Stimulated activated CD8-positive, alpha-beta memory T cell treated with anti-CD3 and anti-CD28 coated beads, Interleukin-15, amount 100 ng/mL, for 1 hour (primary cell): ENCODE measurements at places on chromosomes 5 and 9.

- DNase-seq = no peak
Observed at GRCh38 chr9:38362852-38363588, 29.5 kb upstream of the ALDH1B1 start.

DNA sequence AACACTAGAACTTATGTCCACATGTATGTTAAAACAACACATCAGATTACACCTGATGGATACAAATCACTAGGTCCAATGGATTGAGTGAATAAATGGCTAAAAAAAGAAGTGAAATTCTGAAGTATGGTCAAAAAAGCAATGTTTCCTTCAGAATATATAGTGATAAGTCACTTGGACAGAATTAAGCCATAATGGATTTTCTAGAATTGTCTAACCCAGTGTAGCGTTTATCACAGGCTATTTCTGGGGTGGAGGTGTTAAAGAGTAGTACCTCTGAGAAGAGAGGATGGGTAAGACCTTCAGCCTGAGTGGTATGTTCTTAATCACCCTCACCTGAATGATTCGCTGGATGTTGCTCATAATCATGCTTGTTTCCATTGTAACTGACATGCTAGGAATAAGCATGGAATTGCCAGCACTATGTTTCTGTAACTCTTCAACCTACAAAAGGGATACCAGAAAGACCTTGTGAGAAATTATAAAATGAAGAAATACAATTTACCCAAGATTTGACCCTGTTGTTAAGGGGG is 33.2 kb downstream of the SLC31A2 start:
- DNase-seq = no peak

- no peak for DNase-seq
Observed at GRCh38 chr9:83304686-83305085, 233.5 kb downstream of the FRMD3 start.

DNA sequence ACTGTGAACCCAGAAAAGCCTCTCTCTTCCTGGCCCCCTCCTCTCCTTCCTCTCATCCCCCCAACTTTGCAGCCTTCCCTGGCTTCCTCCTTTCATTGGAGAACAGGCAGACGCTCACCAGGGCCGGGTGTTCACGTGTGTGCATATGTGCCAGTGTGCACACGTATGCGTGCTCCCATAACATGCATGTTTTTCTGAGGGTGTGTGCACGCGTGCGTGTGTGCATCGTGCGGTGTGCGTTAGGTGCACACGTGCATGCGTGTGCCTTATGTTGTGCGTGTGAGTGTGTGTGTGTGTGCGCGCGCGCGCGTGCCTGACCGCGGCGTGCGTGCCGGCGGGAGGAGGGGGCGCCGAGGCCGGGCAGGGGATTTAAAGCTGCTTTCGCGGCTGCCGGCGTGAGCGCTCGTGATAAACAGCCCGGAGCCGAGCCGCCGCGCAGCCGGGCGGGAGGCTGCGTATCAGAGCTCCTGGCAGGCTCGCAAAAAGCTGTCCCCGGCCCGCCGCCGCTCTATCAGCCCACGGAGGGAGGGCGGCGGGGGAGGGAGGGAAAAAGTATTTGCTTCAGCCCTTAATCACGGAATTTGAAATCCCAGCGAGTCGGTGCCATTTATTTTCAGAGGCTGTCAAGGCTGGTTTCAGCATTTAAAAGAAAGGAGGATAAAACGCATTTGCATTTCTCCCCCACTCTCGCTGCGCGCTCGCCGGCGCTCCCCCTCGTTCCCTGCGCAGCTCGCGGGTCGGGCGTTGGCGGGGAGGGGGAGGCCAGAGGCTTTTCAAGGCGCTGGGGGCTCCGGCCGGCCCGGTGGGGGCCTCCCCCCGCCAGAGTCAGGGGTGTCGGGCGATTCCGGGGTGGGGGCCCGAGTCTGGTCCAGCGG is 183.9 kb downstream of the C9orf50 start:
- DNase-seq = no peak

- no peak for DNase-seq
Observed at GRCh38 chr5:96952974-96953730, 17.3 kb downstream of the LNPEP start.

- no peak for DNase-seq
Observed at GRCh38 chr5:64834037-64834436, 65.3 kb downstream of the CWC27 start.

GRCh38 chr5:171648279-171649074 is 137.1 kb upstream of the SMIM23 start:
- no peak for DNase-seq

DNA sequence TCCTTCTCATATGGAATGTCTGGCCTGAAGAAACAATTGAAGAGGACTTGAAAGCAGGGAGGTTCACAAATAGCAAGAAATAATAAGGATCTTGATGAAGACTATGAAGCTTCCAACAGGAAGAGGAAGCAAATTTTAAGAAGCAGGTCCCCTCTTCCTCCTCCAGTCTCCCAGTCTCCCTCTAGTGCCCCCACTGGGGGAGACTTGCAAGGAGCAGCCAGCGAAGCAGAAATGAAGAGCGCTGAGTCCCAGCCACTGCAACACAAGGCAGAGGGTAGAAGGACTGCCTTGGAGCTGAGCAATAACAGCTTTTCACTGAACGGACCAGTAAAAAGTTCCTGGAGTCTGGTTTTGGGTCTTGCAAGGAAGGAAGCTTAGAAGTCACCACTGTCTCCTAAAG is 32.6 kb upstream of the ACO1 start:
- DNase-seq = no peak
